ENCODE measurements at places on chromosomes 7 and 10.
A peak's percentile ranks its signal among the peaks of the same experiment; 100 is the strongest.

DNA sequence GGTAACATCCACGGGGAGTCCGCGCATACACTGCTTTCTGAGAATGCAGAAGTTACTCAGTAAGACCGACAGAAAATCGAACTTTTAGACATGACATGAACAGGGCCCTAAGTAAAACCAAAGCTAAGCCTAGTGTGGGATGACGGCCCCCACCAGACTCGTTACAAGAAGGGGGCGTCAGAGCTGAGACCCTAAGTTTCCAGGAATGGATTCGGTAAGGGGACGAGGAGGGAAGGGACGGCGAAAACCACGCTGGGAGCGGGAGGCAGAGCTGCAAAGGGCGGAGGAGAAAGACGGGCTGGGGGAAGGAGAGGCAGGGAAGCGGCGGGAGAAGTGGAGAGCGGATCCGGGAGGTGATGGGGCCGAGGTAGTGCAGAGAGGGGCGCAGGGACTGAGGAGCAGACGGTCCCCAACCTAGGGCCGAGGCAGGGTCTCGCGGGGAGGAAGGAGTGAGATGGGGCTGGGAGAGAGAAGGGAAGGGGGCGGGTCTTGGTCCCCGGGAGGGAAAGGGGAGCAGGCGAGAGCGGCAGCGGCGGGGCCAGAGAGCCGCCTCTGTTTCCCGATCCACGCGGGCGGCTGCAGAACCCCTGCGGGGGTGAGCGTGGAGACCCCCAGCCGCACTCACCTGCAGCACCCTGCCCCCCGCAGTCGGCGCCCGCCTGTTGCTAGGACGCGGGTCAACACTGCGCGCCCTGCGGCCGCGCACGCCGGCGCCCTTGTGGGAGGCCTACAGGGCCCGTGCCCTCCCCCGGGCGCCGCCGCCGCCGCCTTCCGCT is 513 bp downstream of the ODAD2 start:
- DNase-seq: no peak

DNA sequence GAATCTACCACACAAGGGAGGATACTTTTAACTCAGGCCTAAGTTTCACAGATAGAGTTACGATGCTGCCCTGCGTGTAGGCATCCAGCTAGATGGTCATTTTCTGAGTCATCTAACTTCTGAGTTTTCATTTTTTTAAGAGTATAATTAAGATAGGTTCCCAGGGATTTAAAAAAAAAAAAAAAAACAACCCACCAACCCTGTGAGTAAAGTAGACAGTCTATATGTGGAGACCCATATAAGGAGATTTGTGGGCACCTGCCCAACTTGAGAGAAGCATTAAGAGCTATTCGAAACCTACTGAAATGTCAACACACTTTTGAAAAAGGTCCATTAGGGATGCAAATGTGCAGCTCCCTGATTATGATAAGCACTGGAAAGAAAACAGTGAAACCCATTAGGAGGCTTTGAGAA is 257.3 kb downstream of the TRIL start:
- DNase-seq: peak; percentile 73

GRCh38 chr10:22655312-22655981 is 58.9 kb downstream of the PIP4K2A start:
- DNase-seq: no peak

DNA sequence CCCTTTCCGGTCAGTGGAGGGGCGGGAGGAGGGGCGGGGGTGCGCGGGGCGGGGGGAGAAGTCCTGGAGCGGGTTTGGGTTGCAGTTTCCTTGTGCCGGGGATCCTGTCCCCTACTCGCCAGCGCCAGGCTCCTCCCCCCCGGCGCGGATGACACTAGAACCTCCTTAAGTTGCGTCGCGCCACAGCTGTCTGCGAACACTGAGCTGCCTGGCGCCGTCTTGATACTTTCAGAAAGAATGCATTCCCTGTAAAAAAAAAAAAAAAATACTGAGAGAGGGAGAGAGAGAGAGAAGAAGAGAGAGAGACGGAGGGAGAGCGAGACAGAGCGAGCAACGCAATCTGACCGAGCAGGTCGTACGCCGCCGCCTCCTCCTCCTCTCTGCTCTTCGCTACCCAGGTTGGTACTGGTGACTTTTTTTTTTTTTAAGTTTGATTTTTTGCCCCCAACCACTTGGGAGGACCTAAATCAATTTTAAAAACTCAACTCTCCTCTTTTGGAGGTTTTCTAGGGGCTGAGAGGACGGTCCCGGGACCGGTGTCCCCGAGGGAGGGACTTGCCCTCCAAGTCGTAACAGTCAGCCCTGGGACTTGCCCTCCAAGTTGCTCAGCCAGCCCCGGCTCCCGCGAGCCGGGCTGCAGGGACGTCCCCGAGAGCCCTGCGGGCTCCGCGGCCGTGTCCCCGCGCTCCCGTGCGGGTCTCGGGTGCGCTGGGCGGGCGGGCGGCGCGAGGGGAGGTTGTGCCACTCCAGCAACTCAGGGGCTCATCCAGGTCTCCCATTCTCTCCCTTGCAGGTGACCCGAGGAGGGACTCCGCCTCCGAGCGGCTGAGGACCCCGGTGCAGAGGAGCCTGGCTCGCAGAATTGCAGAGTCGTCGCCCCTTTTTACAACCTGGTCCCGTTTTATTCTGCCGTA is at the start of gene GATA3:
GATA3 (plus strand) TSS at position 195 of the 914 bp plus-strand sequence. CDS start 968 bp downstream, outside the sequence.
- DNase-seq: no peak

DNA sequence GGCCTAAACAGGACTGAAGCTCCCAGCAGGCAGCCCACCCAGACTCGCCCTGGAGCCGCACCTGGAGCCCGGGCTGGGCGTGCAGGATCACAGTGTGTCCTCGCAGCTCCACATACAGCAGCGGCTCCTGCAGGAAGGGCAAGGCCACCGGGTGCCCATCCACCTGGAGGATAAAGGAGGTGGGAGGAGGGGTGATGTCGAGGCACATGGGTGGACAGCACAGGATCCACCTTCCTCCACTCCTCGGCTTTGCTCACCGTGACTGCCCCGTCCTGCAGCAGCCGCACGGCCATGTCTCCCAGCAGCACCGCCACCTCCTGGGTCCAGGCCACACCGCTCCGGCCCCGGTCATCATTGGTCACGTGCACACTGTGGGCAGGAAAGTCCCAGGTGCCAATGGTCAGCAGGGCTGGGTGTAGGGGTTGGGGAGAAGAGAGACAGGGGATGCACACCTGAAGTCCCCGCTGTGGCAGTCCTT is 16.8 kb downstream of the ATP6V1F start:
- no peak for DNase-seq

DNA sequence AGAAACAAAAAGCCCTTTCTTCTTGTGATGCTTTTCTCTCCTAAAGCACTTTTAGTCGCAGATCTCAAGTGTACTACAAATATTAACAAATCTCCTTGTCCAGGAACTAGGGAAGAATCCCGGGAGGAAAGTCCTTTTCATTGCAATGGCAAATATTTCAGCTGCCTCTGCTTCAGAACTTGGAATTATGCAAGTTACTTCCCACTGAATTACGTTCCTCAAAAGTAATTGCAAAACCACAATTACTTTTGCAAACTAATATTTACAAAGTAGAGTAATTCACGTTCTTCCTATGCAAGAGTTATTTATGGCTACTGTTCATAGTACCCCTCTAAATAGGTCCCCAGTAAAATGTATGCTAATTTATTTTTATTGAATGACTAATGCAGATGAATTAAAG is 14.5 kb downstream of the PRKCQ start:
- no peak for DNase-seq

- no peak for DNase-seq
Measured at GRCh38 chr7:133783276-133783675, 343.9 kb upstream of the LRGUK start.

DNA sequence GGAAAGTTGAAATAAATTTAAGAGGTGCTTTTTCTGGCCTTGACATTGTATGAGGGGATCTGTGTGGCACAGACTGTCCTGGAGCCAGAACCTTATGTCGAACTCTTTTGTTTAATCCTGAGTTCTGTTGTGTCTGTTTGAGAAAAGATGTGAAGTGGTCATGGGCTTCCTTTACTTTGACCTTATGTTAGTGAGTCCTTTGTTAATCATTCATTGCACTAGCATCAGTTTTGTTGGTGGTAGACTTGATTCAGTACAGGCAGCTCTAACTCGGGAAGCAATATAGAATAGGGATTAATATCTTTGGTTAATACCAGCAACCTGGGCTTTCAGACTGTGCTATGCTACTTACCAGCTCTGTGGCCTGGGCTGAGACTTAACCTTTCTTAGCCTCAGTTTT is 123.9 kb upstream of the FZD1 start:
- DNase-seq: no peak

GRCh38 chr7:102988088-102988487 is 75.3 kb downstream of the LRRC17 start:
- DNase-seq: no peak

Data from NCI-H526 treated with DMSO at 0.1 percent for 48 hours (cell line).